ENCODE measurements at places on chromosomes 7 and 10. TPM values are rescaled to one million over a fixed set of nuclear protein-coding genes. Genes with fewer than 3 reads are reported as not detected.

The ACTL6B gene
- total RNA-seq, result not detected

The TMEM196 gene
- total RNA-seq, result not detected

The HDAC9 gene
- 19.7 TPM for total RNA-seq

The AHR gene
- 186 TPM for total RNA-seq

The TMEM270 gene
- not detected for total RNA-seq

The PLPP4 gene
- 4.7 TPM for total RNA-seq

The ETV1 gene
- total RNA-seq, result 15.2 TPM

The PRPS1L1 gene
- total RNA-seq, result not detected

The JAKMIP3 gene
- under 0.01 TPM for total RNA-seq

The SDK1 gene
- 0.50 TPM for total RNA-seq
